Activated CD4-positive, alpha-beta memory T cell treated with anti-CD3 and anti-CD28 coated beads, Interleukin-2, amount 10 ng/mL, durations not matched to agents 7 days and 5 days (primary cell): ENCODE measurements at places on chromosomes 7 and 10.
A peak's percentile ranks its signal among the peaks of the same experiment; 100 is the strongest.

DNA sequence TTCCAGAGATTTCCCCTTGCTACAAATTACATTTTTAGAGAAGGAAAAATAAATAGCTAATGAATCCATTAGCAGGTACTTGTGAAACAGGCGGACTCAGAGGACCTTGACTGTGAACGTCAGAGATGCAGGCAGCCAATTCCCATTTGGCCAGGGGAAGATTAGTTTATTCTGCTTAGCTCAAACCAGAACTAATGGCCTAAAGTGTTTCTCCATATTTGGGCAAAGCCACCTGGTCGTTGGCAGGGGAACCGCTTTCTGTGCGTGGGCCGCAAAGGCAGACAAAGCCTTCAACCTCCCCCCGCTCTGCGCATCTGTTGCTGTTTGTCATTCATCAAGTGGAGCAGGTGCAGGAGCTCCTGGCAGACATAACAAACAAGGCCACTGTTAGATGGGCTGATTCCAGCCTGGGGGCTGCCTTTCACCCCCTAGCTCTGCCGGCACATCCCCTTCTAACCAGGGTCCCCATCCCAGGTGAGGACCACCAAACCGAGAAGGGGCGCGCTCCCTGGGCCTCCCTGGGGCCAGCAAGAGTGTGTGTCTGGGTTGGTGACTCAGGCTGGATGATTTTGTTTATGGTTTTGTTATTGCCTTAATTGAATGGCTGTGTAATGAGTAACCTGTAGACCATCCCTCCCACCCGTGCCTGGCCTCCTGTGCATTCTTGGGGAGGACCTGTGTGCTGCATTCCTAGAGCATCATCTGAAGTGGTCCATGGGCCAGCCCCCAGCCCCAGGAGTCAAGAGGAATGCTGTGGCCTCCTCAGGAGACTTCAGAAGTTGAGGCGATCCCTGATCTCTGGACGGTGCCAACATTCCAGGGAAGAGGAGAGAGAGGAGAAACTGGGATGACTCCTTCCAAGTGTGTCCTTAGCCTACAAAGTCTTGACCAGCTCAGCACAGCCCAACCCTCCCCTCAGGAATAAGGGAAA, 14.5 kb upstream of the CPA1 start:
- DNase-seq, result no peak

DNA sequence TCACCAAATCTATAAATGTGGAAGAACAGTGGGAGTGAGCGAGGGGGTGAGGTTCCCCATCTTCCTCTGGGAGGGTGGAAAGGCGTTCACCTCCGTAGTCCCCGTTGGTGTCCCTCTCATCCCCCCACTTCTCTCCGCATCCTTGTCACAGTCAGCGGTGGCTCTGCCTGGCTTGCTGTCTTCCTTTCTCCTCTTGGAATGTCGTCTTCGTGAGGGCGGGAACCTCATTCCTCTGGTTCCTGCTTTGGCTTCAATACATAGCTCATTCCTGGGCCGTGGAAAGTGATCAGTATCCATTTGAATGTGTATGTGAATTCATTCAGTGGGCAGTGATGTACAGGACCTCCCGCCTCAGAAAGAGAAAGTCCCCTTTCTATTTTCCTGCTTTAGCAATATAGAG, 289.4 kb downstream of the CAMK1D start:
- no peak for DNase-seq

GRCh38 chr7:157717211-157718174, 380.7 kb downstream of the DNAJB6 start:
- no peak for DNase-seq

GRCh38 chr7:28956608-28957063, 1.5 kb downstream of the TRIL start:
- peak; percentile 21 for DNase-seq

DNA sequence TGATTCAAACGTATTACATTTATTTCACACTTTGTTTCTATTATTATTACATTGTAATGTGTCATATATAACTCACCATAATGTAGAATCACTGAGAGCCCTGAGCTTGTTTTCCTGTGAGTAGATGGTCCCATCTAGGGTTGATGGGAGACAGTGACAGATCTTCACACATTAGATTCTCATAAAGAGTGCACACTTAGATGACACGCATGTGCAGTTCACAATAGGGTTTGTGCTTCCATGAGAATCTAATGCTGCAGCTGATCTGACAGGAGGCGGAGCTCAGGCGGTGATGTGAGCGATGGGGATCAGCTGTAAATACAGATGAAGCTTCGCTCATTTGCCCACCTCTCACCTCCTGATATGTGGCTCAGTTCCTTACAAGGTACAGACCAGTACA, 36.1 kb downstream of the BMPER start:
- no peak for DNase-seq

GRCh38 chr7:108464743-108465142, 8.5 kb upstream of the NRCAM start:
- DNase-seq, result no peak

- no peak for DNase-seq
Measured at GRCh38 chr10:77160679-77161078, 476.9 kb downstream of the KCNMA1 start.

GRCh38 chr7:52648872-52649271, 386.6 kb upstream of the POM121L12 start:
- no peak for DNase-seq

GRCh38 chr7:69192134-69192533, 406.1 kb upstream of the AUTS2 start:
- DNase-seq, result no peak

DNA sequence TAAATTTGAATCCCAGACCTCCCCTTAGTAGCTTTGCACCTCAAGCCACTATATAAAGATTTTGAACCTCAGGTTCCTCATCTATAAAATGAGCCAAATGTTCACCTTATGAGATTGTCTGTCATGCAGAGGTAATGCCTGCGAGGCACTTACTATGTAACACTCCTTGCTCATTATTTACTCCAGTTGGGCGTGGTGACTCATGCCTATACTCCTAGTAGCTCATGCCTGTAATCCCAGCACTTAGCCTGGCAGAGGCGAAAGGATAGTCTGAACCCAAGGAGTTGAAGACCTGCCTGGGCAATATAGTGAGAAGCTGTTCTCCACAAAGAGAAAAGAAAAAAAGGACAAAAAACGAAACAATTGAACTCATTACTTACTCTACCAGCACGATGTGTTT, 82.2 kb downstream of the MDFIC start:
- DNase-seq, result no peak

- DNase-seq, result no peak
Measured at GRCh38 chr7:158073845-158074840, 513.5 kb downstream of the PTPRN2 start.

DNA sequence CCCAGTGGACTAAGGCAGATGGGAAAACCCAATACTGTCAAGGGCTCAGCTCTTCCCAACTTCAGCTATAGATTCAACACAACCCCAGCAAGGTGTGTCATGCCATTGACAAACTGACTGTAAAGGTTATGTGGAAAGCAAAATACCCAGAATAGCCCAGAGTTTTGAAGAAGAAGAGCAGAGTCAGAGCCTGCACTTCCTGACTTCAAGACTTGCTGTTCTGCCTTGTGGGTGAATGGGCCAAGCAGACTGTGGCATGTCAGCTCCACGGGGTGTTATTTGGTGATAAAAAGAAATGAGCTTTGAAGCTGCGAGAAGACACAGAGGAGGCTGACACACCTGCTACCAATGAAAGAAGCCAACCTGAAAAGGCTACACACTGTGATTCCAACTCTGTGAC, 89.7 kb downstream of the NKX6-2 start:
- DNase-seq, result no peak

DNA sequence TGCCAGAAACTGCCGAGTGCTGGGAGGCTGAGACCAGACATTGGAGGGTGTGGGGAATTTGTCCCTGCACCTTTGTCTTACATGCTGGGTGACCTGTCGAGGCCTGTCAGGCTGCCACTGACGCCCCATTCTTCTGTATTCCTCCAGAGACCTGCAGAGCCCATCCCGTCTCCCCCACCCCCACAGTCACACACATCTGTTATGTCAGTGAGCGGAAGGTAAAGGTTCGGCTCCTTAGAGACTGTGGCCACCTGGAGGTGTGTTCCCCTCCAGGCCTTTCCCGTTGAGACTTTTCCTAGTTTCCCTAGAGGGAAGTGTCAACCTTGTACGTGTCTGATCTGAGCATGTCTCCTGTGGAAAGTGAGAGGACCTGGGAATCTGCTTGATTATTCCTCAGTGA, 84.5 kb downstream of the ATXN7L1 start:
- no peak for DNase-seq

DNA sequence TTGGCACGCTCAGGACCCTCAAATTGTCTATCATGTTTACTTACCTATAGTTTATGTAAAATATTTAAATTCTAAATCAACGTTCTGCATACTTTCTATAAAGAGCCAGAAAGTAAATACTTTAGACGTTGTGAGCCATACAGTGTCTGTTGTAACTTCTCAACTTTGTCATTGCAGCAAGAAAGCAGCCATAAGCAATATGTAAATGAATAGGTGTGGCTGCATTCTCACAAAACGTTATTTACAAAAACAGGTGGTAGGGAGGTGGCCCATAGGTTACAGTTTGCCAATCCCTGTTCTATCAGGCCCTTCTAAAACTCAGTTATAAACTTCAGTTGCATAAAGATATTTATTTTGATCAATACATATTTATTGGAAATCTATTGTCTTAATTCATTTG, 12.1 kb upstream of the NPY start:
- no peak for DNase-seq

DNA sequence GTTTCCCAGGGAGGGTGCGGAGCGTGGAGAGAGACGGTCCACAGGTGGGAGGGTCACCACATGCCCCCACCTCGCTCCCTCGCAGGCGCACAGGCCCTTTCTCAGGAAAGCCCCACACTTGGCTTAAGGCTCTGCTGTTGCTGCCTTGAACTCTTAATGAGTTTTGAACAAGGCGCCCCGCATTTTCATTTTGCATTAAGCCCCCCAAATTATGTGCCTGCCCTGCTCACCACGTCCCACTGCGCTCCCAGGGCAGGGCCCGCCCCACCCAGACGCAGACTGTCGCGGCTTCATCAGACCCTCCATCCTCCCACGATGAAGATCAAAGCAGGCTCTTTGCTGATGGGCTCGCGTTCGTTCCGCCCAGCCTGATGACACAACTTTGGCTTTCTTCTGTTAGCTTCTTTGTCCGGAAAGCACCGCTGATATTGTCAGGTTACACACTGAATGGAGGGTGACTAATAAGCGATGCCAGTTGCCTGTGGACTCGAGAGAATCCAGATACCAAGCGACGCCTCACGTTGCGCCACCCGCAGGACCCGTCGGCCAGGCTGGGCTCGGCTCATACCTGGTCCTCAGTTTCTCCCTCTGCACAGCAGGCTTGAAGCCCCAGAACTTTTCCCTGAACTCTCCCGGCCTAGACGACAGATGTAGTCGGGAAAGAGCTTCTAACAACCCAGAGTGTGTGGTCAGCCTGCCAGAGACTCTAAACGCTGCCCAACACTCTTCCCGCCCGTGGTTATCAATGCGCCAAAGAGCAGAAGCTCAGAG, 9.5 kb downstream of the CALML3 start:
- no peak for DNase-seq

- no peak for DNase-seq
Measured at GRCh38 chr7:12518920-12519681, 51.4 kb upstream of the SCIN start.

DNA sequence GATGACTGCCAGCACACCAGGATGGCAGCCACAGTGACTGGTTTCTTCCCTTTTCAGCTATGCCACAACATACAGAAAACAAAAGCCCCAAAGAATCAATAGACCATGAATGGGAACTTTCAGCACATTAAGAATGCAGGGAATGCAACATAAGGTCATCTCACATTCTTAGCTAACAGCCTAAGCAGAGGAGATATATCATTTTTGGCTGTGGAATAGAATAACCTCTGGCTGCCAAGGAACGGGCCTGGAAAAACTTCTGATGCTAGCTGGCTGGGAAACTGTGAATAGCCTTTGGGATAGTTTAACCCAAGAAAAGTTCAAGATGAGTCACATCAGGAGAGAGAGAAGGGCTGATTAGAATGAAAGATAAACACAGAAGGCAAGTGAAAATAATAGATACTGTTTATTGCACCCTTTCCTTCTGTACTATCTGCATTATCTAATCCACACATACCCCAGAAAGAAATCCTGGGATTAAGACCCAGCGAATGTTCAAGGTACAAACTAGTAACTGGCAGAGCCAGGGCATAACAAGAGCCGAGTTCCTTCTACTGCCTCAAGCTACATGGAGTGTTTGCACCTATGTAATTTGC, 169.2 kb downstream of the SEMA3A start:
- no peak for DNase-seq

- no peak for DNase-seq
Measured at GRCh38 chr7:36070230-36070629, 82.8 kb upstream of the EEPD1 start.

- DNase-seq, result no peak
Measured at GRCh38 chr7:112596981-112597380, 116.2 kb downstream of the LSMEM1 start.

GRCh38 chr7:138785587-138786437, 12.0 kb upstream of the TMEM213 start:
- no peak for DNase-seq

- no peak for DNase-seq
Measured at GRCh38 chr7:135490783-135491182, 19.1 kb downstream of the CNOT4 start.

DNA sequence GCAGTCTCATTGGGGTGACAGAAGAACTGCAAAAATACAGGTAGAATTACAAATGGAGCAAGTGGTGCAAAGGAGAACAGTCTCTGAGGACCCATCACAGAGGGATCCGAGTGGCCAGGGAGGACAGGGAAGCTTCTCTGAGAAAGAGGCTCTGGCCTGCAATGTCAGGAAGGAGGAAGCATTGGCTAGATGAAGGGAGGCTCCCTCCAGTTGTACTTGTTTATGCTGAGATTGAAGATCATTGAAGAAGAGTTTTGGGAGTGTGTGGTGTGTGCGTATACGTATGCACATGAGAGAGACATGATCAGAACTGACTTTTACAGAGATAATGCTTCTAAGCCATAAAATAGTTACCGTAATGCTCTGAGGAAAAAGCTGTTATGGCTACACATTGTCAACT, 274.7 kb upstream of the FZD8 start:
- no peak for DNase-seq

DNA sequence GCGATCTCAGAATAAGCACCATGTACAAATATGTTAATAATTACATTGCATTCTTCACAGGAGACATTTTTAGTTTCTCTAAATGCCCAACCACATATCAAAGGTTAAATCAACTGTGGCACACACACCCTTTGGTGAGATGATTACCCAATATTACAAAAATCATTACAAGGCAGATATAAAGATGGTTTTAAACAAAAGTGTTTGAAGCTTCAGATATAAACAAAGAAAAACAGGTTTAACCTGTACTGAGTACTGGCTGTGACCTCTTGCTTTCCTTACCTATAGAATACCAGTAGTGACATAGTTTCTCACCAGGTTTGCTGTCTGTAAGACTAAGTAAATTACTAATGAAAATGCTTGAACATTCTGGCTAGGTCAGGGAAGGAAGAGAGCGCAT, 360.0 kb upstream of the IGFBP3 start:
- DNase-seq, result no peak

DNA sequence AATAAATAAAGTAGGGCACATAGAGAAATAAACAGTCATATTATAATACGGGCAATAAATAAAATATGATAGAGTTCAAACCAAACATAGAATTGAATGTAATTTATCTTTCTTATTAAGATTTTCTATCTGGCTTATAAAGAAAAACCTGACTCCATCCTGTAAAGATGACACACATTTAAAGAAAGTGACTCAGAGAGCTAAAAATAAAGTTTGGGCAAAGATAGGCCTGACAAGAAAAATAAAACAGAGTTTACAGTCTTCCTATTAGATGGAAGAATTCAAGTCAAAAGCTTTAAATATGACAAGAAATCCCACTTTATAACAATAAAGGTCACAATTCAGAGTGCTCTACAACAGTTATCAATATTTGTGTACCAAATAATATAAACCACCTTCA, 580.6 kb downstream of the PHTF2 start:
- no peak for DNase-seq

GRCh38 chr10:126904516-126904817, 761 bp upstream of the DOCK1 start:
- DNase-seq, result no peak
